ENCODE measurements at places on chromosomes 3 and 15. TPM values are rescaled to one million over a fixed set of nuclear protein-coding genes. Genes with fewer than 3 reads are reported as not detected.

The FAM107A gene
- total RNA-seq = not detected

The SETD2 gene
- total RNA-seq = 32.8 TPM

The ZNF385D gene
- total RNA-seq = not detected

The PRSS50 gene
- not detected for total RNA-seq

All from nasal cavity respiratory epithelium epithelial cell of viscerocranial mucosa (primary cell).